ENCODE measurements at places on chromosomes 11 and 22.

DNA sequence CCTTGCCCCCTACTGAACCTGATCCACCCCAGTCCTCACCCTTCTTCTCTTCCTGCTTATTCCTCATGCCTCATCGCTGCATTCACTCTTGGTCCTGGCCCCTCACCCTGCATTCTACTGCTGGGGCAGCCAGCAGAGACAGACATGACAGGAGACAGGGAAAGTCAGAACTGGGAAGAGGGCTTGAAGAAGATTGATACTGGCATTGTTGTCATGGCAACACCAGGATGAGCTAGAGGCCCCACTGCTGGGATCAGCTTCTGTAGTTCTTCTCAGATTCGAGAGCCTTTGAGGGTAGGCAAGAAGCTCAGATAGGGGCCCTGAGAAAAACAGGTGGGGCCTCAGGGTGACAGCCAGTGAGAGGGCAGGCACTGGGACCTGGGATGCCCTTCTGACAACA lies 264.3 kb downstream of the MIAT start:
- DNase-seq = no peak

- no peak for DNase-seq
Measured at GRCh38 chr11:36014898-36015665, 71.2 kb downstream of the LDLRAD3 start.

- no peak for DNase-seq
Measured at GRCh38 chr11:130514316-130514715, 65.9 kb downstream of the ADAMTS15 start.

DNA sequence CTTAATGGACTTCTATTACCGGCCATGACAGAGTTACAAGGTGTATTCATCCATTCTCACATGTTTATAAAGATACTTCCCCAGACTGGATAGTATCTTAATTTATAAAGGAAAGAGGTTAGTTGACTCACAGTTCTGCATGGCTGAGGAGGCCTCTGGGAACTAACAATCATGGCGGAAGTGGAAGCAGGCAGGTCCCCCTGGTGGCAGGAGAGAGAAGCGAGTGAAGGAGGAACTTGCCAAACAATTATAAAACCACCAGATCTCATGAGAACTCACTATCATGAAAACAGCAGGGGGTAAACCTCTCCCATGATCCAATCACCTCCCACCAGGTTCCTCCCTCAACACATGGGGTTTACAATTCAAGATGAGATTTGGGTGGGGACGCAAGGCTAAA lies 170.0 kb upstream of the PDGFD start:
- no peak for DNase-seq

DNA sequence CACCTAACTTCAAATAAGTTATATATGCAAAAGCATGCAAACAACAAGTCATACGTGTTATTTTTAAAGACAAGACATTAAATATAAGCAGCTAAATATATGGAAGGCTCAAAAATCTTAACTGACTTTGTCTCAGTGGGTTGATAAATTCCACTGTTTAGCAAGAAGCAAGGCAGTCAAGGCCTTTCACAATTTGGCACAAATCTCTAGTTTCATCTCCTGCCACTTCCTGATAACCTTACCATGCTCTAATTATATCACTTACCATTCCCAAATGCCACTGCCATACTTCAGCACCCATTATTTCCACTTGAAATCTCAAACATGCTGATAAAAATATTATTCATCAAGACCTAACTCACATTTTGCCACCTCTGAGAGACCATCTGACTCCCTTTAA lies 24.8 kb downstream of the DCUN1D5 start:
- DNase-seq = no peak

GRCh38 chr11:9955391-9955790 lies 291.5 kb downstream of the SWAP70 start:
- DNase-seq = no peak

DNA sequence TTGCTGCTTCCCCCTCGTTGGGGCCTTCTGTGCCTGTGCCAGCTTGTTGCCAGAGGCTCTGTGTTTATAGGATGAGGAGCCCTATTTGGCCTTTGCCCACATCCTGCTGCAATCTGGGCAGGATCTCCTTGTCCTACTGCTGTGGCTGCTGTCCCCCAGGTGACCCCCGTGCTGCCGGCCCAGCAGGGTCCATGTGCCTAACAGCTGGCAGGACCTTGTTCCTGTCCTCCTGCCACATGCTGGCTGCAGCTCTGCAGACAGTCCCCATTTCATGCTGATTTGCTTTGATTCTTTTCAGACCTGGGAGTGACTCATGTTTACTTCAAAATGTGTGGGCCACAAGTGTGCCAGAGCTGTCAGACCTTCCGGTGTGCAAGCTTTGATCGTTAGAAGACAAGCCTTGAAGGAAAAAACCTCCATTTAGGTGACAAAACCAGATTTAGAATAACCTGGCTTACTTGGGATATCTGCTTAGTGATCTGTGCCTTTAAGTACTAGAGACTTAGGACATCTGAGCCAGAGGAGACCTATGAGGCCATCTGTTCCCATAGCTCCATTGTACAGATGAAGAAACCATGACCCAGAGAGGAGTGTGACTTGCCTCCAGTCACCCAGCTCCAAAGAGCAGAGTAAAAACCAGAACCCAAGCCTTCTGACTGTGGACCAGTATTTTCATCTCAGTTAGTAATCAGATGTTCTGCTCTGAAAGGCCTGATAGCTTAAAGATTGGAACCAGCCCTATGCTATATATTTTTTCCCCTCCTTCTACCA lies 11.1 kb downstream of the NAV2 start:
- DNase-seq = peak; percentile 20

GRCh38 chr11:66064571-66064970 lies 5.5 kb upstream of the PACS1 start:
- no peak for DNase-seq

- DNase-seq = no peak
Measured at GRCh38 chr11:26087120-26087935, 244.6 kb upstream of the ANO3 start.

DNA sequence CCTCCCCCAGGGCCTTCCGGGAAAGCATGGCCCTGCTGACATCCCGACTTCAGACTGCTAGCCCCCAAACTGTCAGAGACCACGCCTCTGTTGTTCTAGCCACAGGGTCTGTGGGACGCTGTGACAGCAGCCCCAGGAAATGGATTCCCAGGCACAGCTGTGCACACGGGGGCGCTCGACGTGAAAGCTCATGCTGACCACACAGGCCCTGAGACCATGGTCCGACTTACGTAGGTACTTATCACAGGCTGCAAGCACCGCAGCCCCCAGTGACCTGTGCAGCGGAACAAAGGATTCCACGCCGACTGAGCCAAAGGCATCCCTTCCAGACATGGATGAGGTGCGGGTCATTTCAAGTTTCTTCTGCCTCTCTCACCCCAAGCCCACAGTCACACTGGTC lies 150.6 kb downstream of the CTTN start:
- DNase-seq = no peak

- no peak for DNase-seq
Measured at GRCh38 chr11:1502954-1503707, 16.6 kb upstream of the MOB2 start.

- DNase-seq = no peak
Measured at GRCh38 chr11:46676436-46677158, 23.8 kb downstream of the ARHGAP1 start.

DNA sequence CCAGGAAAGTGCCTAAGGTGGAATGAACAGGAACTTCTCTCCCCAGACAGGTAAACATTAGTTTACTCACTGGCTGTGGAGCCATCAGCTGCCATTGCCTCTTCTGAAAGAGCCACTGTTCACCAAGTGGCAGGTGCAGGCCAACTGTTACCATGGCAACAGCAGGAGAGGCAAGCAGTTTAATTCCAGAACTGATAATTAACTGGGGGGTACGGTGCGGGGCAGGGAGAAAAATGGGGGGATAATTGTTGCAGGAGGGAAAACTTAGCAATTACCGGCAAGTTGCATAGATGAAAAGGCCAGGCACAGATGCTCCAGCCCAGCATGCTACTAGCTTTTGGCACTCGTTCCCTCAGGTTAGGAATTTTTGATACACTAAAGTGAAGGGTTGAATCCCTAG lies 85.1 kb downstream of the TRIM44 start:
- DNase-seq = no peak

DNA sequence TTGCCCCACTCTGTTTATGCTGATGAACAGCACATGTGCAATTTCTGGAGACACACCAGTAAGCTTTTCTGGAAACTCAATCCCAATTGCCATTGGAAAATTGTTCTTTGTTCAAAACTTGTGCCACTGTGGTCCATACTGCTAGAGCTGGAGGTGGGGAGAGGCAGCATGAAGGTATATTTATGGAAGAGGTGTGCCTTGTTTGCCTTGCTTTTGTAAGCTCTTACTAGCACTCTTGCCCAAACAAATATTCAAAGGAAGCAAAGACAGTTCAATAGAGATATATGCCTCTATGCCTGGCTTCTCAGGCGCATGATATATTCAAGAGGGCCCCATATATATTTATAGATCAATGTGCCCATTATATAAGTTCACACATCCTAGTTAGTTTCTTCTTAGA lies 42.7 kb downstream of the TIMP3 start:
- DNase-seq = no peak

GRCh38 chr11:33957304-33957917 lies 65.5 kb upstream of the LMO2 start:
- DNase-seq = no peak

GRCh38 chr11:27304514-27304913 lies 58.5 kb downstream of the CCDC34 start:
- no peak for DNase-seq

GRCh38 chr11:33533386-33534052 lies 167.1 kb downstream of the C11orf91 start:
- no peak for DNase-seq

DNA sequence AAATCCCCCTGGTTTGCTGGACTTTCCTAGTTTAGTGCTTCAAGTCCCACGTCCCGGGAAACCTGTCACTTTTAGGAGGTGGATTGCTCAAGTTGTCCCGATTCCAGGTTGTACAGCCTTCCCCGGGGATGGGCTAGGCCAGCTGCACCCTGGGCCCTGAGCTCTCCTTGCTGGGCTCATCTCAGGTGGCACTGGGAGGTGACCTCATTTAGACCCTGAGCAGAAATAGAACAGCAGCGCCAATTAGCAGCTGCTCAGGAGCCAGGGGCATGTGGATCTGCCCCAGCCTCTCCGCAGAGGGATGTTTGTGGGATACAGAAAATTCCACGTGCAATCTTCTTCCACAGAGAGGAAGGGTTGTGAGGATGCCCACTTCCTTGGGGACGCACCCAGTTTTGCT lies 9.6 kb upstream of the CERK start:
- DNase-seq = no peak

GRCh38 chr22:33247758-33248157 lies 189.6 kb upstream of the SYN3 start:
- no peak for DNase-seq

- DNase-seq = no peak
Measured at GRCh38 chr11:134382257-134382656, 29.8 kb downstream of the B3GAT1 start.

DNA sequence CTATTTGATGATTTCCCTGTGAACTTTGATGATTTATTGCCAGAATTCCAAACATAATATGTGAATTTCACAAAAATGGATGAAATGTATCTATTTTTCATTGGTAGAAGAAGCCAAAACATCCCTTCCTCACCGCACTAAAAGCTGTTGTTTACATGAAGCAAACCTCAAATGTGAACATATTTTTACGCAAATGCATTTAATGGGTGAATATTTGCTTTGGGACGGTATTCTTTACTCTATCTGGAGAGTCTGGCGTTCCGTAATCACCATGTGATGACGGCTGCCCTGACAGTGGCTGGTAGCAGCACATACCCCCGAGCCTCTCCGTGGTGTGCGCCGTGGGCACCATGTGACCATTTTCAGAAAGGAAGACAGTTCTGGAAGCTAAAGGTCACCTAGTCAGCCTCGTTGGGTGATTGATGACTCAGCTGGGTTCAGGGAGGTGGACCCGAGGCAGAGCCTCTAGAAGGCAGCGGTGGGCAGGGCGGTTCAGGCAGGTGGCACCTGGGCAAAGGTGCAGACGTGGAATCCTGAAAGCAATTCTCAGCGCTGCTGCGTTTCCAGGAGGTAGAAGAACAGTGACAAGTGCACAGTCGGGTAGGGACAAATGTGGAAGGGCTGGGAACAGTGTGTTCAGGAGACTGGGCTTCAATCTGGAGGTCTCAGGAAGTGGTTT lies 45.3 kb downstream of the PPARA start:
- no peak for DNase-seq

GRCh38 chr22:46827136-46827780 lies 64.8 kb downstream of the TBC1D22A start:
- DNase-seq = no peak

GRCh38 chr22:39662686-39663052 lies 92.1 kb downstream of the CACNA1I start:
- DNase-seq = no peak

DNA sequence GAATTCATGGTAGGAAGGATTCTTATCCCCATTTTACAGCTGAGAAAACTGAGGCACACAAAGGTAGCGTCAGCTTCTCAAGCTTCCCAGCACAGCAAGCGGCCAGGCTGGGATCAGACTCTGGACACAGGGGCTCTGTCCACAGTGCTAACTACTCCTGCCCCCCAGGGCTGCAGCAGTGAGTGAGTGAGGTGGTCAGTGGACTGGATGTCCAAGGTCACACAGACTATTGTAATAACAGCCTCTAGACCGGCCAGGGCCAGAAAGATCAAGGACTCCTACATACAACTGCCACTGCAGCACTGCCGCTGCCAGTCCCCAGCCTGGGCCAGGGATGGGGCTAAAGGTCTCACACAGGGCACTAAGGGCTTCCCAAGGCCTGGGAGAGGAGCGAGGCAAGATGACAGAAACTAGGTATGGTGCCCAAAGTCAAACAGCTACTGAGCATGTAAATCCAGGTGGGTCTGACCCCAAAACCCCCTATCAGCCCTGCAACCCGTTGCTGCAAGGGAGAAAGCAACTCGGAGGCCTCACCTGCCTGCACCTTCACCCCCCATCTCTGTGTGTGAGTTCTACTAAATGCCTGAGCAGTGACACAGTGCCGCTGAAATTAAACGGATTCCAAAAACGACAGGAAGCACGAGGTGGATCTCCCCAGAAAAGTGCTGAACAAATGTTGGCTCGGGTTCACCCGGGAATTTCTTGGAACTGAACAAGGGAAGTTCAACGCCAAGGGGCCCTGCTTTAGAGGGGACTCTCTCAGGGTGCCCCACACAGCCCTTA lies 161.8 kb upstream of the GRK3 start:
- no peak for DNase-seq

DNA sequence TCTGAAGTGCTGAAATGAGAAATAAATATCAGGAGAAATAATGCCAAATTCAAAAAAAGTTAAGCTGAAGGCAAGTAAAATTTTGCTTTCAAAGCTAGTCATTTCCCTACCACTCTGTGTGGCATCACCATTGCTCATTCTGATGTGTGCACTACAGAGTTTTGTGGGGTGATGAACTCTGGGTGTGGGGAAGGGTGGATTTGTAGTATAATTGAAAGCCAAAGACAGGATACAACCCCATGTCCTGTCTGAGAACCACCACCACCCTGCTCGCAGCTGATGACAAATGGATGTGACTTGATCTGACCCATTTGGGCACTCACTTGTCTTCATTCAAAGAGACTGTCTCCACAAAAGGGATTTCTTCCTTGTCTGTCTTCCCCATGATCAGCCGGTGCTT lies 19.3 kb upstream of the TMEM9B start:
- DNase-seq = no peak

DNA sequence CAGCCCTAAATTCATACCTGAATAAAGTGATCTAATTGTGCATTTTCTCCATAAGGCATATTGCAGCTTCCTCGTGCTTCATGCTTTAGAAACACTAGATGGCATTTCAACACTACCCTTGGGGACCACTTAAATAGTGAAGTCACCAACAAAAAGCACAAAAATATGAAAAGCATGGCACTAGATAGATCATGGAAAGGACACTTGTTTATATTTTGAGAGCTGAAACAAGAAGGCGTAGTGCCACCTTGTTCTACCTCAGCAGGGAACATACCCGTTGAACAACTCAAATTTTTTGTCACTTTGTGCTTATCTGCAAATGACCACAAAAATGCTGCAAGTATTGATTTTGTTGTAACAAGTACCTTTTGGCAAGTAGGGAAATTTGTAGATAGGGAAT lies 8.6 kb downstream of the TBCEL start:
- no peak for DNase-seq

Data from T-helper 1 cell (primary cell).